GM23248 (cell line): ENCODE measurements at places on chromosomes 3 and 15. TPM values are rescaled to one million over a fixed set of nuclear protein-coding genes. Genes with fewer than 3 reads are reported as not detected.
A peak's percentile ranks its signal among the peaks of the same experiment; 100 is the strongest.

- H3K4me3 ChIP-seq, result no peak overlapping the region
- no peaks in the 10 kb centered on the region for H3K4me1 ChIP-seq
- DNase-seq, result peak; percentile 63
- H3K27me3 ChIP-seq, result no peaks in the 10 kb centered on the region; the same call in 1 of the 2 replicates
- no peaks in the 10 kb centered on the region for H3K36me3 ChIP-seq
Measured at GRCh38 chr3:58214484-58215316, 3.9 kb upstream of the DNASE1L3 start.

Gene NLGN1
- 20.1 and 23.8 TPM in 2 replicates for total RNA-seq

DNA sequence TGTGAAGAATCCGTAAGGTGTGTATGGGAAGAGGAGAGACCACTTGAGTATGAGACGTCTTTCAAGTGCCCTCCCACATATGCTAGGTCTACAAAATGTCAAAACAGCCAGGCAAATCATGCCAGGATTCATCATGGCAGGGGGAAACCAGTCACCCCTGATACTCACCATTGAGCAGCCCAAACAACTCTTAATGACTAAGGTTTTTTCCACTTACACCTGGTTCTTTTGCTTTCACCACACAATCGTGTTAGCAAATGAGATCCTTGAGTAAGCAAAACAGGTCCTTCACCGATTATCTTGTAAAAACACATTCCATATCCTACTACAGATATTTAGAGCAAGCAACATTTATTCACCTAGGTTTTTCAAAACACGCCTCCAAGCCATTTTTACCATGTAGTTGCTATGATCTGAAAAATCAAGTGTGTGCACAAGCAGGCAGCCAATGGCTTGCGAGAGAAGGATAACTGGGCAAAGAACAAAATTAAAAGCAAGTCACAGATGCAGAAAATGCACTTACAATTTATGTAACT, 177.5 kb upstream of the LPP start:
- H3K27ac ChIP-seq, result no peak overlapping the region
- DNase-seq, result no peak
- H3K27me3 ChIP-seq, result no peaks in the 10 kb centered on the region

Gene MCF2L2
- total RNA-seq, result not detected in 2 replicates

DNA sequence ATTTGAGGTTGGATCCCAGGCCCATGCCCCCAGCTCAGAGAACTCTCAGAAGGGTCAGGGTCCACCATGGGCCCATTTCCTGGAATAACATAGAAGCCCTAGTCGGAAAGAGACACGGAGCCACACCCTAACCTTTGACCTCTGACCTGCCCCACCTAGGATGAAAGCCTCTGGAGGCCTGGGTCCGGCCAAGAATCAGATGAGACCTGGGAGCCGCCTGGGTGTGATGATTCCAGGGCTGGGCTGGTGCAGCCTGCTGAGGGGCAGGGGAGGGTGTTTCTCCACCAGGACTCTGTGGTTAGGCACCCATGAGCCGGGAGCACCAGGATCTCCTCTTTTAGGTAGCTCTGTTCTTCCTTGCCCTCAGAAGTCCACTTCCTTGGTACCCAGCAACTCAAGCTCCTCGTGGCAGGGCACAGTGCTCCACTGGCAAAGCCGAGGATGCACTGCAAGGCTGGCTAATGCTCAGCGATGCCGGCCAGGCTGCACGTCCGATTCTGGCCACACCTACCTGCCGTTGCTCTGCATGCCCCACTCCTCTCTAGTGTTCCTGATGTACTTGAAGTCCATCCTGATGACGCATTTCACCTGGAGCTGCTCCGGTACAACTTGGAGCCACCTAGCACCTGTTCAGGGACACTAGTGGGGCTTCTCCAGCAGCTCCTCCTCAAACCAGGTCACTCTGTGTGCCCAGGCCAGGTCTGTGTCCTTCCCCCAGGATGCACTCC, 57.4 kb downstream of the ZNF445 start:
- H3K27ac ChIP-seq, result no peak overlapping the region
- H3K27me3 ChIP-seq, result 0 out of 2 replicates have a peak, but pooled peaks cover under 1% of the 10 kb centered on the region
- no peak for DNase-seq
- no peaks in the 10 kb centered on the region for H3K36me3 ChIP-seq
- no peaks in the 10 kb centered on the region for H3K4me1 ChIP-seq
- H3K4me3 ChIP-seq, result no peak overlapping the region

DNA sequence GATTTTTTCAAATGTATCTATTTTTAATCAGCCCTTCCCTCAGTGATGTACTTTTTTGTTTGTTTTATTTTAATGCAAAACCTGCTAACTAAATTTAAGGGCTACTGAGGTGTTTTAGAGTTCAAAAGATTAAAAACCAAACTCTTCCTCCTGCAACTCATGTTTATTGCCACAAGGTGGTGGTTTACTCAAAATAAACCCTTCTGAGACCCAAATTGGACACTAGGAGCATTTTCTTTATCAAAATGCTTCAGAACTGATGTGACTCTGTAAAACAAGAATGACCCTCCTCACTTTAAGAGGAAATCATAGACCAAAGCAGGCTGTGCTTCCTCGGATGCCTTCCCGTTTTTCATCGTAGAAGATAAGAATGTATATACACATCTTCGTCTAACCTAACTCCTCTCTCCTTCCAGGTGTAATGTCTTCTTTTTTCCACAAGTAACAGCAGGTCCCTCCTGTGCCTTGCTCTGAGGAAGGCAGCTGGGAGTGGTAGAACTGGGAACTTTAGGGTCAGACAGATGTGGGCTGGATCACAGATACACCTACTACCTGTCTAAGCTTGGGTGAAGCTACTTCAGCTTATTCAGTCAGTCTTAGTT, 2.9 kb upstream of the NME9 start:
- no peak overlapping the region for H3K4me3 ChIP-seq
- H3K27me3 ChIP-seq, result no peaks in the 10 kb centered on the region
- H3K27ac ChIP-seq, result no peak overlapping the region
